ENCODE measurements at places on chromosomes 1 and 21.

GRCh38 chr1:58162952-58163550 is 383.5 kb downstream of the OMA1 start:
- no peak for DNase-seq

DNA sequence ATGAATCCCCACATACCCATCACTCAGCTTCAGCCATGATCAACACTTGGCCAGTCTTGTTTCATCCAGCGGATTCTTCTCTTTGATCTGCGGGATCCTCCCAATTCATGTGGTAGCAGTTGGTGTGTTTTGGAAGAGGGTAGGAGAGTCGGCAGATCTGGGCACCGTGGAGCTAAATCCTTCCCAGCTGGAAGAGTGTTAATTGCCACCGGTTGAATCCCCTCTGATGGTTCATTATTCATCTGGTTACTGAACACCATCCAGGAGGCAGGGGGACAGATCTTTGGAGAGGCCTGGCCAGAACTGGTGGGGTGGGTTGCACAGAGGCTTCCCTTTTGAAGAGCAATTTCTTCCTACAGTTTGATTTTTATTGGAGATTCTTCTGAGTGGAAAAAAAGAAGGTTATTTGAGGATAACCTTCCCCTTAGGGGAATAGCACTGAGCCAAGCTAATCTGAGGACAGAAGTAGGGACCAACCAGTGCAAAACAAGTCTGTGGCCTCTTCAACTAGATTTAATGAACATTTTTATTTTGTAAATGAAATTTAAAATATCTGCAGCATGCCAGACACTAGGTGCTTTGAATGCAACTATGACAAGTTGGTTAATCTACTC is 8.1 kb downstream of the NFASC start:
- no peak for DNase-seq

DNA sequence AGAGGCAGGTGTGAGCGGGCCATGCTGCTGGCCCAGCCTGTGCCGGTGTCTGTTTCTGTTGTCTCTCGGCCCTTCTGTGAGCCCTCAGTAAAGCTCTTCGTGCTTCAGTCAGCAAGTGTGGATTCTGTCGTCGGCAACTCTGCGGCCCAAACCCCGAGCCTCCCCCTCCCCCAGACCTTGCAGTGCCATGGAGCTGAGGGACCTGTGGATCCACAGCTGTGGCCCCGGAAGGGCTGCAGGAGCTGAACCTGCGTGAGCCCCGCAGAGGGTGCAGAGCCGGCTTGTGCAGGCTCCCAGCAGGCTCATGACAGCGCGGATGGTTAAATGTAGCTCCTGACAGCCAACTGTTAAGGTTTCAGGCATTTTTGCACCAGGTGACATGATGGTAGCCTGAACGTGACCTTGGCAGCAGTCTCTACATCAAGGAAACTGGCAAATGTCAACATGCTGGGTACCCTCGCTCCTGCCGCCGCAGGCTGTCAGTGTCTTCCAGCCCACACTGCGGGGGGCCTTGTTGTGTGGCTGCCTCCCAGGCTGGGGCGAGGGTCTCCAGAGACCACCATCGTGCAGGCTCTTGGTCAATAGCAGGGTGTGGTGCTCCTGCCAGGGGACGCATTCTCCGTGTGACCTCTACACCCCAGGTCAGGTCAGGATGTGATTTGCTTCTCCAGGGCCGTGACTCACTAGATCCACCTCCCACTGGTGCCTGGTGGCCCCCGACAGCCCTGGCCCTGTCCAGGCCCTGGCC is 7.0 kb downstream of the LRRC3 start:
- peak; percentile 62 for DNase-seq

DNA sequence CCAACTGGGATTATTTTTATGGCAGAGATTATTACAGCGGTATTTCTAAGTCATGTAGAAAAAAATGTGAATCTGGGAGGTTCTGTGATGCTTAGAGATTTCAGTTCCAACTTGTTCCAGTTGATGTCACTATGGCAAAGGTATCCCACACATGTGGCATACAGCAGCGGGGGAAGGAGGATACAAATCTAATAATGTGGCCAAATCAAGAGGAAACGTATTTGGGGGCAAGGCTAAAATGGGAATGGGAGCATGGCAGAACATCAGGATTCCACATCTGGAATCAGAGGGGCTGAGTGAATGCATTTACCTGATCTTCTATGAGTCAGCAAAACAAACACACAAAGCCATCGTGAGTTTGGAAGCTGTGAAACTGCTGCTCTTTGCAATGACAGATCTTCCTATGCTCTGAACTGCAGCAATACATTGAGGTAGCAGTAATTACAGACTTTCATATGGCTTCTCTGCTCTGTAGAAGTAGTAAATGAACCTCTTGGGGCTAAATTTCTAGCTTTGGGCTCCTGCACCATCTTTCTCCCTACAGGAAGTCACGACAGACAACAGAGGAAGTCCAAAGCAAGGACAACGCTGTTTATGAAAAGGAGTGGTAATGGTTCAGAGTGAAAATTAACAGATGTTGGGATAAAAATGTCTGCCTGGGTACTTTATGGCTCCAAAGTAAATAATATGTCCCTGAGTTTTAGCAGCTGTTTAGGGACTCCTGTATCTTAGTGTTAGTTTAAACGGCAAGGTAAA is 55.5 kb downstream of the GABPA start:
- no peak for DNase-seq

DNA sequence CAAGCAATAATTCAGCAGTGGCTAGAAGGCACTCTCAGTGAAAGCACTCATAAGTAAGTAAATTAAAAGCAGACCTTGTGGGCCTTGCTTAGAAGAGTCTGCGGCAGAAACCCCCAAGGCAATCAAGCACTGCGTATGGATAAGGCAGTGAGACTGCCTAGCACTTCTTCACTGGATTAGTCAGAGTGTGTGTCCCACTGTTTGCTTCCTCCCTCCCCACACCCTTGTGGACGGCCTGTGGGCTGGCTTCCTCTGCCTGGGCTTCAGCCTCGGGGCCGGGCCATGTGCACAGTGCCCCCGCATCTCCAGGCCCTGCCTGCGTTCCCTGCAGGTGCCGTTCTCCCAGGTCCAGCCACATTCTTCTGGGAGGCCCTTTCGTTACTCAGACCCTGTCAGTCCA is 23.8 kb downstream of the AGT start:
- no peak for DNase-seq

DNA sequence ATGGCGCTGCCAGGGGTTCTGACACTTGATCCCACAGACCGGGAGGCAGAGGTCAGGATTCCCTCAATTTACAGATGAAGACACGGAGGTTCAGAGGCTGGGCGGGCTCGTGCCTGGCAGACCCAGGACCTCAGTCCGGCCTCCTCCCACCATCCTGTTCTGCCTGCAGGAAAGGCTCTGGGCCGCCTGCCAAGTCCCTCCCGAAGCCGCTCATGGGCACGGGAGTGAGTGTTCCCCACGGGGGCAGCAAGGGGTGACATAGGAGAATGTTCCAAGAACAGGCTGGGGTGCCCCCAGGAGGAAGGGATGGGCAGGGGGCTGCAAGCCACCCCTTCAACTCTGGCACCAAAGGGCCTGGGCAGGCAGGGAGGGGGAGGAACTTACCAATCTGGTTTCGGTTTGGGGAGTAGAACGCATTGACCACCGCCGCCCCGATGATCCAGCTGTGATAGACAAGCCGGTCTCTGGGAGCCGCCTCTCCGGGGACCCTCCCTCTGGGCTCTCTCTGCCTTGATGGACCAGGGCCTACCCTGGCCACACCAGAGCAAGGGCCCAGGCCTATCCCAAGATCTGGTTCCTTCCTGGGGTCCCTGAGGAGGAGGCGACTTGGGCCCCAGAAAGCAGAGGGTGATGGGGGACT is 7.5 kb downstream of the PRXL2B start:
- DNase-seq: no peak

DNA sequence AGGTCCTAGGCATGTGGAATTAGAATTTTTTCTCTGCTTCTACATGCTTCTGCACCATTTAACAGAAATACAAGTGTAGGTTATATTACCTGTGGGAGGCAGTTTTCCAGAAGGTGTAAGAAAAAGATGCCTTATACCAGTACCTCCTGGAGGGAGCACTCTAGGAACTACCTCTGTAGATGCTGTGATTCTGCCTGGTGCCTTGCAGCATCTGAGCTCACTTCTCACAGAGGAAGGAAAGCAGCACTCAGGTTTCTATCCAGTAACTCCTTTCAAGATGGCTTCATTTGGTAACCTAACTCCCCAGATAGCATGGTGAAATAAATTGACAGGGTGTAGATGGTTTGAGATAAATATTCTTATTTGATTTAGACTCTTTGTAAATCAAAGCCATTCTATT is 50.3 kb downstream of the GIPC2 start:
- DNase-seq: no peak
